ENCODE measurements at places on chromosomes 6 and 20.

- peak; percentile 90 for DNase-seq
These were observed 18.3 kb upstream of the TRAM2 start for GRCh38 chr6:52595000-52595795.

- DNase-seq = no peak
These were observed 33.2 kb downstream of the CCN2 start for GRCh38 chr6:131917763-131918649.

- no peak for DNase-seq
These were observed 101.2 kb downstream of the DTNBP1 start for GRCh38 chr6:15561447-15562199.

DNA sequence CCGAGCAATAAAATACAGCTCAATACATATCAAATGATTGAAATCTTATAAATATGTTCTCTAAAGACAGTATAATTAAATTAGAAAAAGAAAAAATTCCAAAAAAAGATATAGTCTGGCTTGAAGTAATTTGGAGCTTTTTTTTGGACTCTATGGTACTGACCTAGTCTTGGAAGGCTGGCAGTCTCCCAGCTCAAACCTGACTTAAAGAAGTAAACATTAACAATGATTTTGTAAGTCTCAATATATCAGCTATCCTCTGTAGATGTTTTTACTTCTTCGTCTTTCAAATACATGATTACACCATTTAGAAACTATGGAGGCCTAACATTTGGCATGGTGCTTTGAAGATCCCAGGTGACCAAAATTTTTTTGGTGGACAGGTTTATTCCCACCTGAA, 14.2 kb downstream of the HINT3 start:
- DNase-seq = no peak

GRCh38 chr6:90044833-90045381, 150.6 kb downstream of the GJA10 start:
- DNase-seq = peak; percentile 62
